Activated naive CD4-positive, alpha-beta T cell treated with anti-CD3 and anti-CD28 coated beads, Interleukin-2, amount 50 U/mL, for 72 hours (primary cell): ENCODE measurements at places on chromosomes 6 and 20. TPM values are rescaled to one million over a fixed set of nuclear protein-coding genes. Genes with fewer than 3 reads are reported as not detected.
A peak's percentile ranks its signal among the peaks of the same experiment; 100 is the strongest.

DNA sequence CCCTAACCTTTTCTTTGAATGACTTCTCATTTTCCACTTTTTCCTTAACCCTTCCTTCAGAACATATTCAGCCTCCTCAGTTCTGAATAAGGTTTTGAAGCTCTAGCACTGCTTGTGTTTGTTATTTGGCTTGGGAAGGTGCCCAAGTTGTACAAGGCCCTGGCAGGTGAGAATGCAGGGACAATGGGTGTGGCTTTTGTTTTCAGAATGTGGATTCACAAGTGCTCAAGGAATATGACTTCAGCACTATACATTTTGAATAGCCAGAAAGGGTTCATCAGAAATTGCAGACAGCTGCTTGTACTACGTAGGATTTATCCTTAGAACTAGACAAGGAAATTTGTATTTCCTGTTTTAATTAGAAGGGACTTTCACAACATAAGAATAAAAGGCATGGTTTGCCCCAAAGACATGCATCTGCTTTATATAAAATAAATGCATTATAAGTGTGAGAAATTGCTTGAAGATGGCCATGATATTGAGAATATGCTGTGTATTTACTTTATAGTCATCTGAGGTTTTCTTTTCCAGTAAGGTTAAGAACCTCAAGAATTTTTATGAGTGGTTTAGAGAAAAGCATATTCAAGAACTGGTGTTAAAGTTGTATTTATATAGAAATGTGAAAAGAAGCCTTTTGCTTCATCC is 29.3 kb upstream of the PRDM1 start:
- DNase-seq: no peak

The ARFGEF3 gene
- total RNA-seq: 9.5 TPM

DNA sequence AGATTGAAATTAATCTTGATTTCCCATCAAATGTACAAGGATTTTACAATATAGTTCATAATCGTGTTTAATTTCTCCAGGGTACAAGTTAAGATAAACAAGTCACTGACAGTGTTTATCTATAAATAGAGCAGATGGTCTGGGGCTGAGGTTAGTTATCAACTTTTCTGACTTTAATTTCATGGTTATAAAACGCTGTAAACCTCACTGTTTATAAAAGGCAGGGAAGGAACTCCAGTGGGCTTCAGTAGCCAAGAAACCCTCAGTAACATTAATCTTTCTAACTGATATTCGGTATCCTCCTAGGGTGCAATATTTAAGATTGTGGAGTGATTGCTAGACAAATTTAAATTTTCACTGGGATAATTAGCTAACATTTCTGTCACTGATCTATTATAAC is 68.6 kb downstream of the GFRAL start:
- DNase-seq: no peak

GRCh38 chr20:39359981-39360620 is 398.0 kb downstream of the DHX35 start:
- no peak for DNase-seq

GRCh38 chr6:162360901-162361567 is 366.5 kb downstream of the PRKN start:
- no peak for DNase-seq

The HM13 gene
- total RNA-seq: 124 TPM

DNA sequence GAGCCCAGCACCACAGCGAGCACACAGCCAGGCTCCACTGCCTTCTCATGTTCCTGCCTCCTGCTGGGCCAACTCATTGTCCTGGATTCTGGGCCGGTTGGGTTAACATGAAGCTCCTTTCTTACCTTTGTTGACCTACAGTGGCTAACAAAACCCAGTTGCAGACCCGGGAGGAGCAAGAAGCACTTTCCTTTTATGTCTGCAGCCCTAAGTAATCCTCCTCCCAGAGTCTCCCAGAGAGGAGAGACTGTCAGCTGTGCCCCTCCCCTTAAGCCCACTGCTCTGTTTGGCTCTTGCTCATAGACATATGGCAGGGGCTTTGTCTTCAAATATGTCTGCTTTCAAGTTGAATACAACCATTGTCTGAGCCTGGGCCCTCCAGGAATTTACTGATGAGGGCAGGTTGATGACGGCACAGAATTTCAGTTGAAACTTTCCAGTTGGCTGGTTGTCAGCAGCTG is 55.2 kb downstream of the PSMB1 start:
- DNase-seq: no peak

The IRAK1BP1 gene
- total RNA-seq: 2.3 TPM

- DNase-seq: no peak
These were observed 49.2 kb downstream of the FRK start for GRCh38 chr6:116011520-116011919.

DNA sequence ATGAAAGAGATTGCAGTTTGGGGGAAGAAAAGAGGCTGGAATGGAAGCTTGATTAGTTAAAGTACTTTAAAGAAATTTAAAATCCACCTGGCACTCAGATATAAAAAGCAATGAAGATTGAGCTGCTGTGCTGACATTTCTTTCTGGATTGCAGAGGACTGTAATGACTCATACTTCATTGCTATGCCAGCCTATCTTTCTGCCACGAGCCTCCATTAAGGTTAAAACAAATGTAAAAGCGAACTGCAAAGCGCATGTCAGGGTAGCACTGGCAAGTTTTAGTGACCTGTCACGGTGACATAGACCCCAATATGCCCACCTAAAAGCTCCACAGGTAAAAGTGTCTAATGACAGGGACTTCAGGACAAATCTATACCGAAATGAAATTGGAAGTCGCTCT is 449.6 kb downstream of the C6orf118 start:
- no peak for DNase-seq

GRCh38 chr20:60962367-60963045 is 289.6 kb upstream of the CDH4 start:
- DNase-seq: no peak

DNA sequence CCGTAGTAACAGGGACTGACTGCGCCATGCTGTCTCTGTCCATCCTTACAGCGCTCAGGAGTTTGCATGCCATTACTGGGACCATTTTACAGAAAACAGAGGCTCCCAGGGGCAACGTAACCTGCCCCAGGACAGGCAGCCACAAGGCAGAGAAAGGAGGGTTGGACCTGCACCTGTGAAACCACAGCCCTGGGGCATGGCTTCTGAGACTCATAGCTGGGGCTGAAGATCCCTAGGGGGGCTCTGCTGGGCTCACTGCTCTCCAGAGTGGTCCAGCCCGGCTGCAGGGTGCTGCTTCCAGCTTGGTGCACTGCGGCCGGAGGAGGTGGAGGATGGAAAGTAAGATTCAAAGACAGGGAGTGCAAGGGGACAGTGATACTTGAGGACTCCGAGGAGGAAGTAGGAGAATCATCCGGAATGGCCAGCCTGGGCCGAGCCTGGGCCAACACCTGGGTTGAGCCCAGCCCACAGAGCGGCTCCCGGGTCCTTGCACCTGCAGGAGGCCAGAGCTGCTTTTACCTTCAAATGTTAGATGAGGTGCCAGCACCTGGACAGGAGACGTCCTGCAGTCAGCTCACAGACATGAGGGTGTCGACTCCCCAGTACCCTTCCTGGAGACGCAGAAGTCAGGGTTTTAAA is 183.2 kb downstream of the CDH4 start:
- no peak for DNase-seq

DNA sequence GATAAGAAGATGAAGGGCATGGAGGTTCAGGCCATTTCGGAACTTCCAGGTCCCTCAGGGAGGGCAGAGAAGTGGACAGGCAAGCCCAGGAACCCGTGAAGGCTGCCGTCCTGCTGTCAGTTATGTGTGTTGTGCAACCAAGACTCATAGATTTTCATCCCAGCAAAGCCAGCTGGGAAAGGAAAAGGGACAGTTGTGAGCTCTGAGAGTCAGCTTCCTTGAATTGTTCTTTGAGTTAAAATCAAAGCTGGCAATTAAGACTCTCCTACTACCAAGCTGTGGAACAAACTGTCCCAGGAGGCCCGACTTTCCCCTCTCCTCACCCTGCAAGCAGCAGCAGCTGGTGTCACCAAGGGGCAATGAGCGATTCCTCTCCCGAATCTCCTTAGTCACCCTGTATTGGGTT is 46.3 kb upstream of the IYD start:
- DNase-seq: no peak

The COL11A2 gene
- total RNA-seq: 4.6 TPM

DNA sequence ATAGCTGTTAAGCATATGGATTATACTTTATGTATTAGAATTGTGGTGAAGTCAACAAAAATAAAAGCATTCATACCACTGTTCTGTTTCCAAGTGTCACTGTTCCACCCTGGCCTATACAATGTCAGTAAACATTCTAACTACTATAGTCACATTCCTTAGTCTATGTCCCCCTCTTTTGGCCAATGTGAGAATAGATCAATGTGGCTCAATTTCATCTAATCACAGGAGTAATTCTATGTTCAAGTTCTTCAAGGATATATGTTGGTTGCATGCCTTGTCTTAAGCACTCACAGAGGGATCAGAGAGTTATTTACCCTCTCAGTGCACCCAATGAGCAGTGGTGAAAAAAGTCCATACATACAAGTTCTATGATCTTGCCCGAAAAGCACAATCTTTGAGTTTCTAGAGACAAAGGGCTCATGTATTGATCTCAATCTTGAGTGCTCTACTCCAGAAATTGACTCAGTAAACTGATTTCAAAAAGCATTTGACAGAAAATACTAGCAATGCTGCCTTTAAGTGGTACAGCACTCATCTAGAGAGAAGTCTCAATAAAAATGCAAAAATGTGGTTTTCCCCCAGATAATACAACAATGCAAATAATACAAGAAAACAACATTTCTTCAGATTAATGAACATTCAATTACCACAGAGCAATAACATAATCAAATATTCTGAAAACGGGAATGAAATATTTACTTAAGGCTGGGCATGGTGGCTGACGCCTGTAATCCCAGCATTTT is 16.5 kb downstream of the SMLR1 start:
- no peak for DNase-seq

GRCh38 chr6:9540534-9541126 is 874.2 kb downstream of the TFAP2A start:
- no peak for DNase-seq

DNA sequence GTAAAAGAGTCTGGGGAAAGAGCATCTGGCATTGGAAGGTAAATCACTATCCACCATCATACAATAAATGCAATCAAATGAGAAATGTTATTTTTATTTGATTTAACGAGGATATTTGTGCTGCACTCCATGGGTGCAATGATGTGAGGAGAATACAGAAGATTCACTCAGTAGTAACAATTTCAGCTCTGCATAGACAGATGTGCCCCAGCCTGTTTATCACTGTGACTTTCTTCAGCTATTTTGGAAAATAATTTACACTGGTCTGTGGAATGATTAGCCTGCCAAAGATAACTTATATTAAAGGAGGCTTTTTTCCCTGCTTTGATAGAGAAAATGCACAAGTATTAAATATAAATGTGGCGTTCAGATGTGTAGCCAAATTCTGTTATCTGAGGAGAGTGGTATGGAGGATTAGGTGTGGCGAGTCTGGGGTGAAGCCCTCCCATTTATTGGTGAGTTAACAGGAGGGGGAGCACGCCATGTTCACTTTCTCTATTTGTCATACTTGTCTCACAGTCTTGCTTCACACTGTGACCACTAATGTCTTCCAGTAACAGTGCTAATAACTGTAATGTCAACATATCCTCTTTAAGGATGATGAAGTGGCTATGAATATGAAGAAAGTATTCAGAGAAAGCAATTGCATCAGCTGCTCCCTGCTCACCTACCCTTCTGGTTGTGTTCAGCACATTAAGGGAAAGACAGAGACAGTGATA is 645.6 kb downstream of the MMUT start:
- DNase-seq: no peak

The NNAT gene
- 2.1 TPM for total RNA-seq

The JPH2 gene
- not detected for total RNA-seq

DNA sequence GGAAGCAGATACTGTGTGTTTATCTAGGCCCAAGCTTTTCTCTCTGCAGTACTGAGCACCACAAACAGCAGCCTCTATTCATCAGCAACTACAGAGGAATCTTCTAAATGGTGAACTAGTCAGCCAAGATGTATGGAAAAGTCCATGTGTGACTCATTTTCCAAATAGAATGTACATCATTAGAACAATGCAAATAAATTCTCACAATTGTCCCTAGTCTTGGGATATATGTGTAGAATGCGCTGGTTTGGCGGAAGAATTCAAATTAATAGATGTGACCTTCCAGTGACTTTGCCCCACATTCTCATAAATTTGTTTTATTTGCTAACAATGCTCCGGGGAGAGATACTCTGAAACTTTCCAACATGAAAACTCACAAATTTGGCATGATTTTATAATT is 436.2 kb downstream of the CBLN4 start:
- DNase-seq: no peak

The PROKR2 gene
- total RNA-seq: not detected

The TOX2 gene
- 3.6 TPM for total RNA-seq

The DYNLT1 gene
- total RNA-seq: 91.0 TPM

- DNase-seq: no peak
These were observed 95.8 kb downstream of the ERMARD start for GRCh38 chr6:169847141-169847674.

The MDC1 gene
- 84.2 TPM for total RNA-seq

DNA sequence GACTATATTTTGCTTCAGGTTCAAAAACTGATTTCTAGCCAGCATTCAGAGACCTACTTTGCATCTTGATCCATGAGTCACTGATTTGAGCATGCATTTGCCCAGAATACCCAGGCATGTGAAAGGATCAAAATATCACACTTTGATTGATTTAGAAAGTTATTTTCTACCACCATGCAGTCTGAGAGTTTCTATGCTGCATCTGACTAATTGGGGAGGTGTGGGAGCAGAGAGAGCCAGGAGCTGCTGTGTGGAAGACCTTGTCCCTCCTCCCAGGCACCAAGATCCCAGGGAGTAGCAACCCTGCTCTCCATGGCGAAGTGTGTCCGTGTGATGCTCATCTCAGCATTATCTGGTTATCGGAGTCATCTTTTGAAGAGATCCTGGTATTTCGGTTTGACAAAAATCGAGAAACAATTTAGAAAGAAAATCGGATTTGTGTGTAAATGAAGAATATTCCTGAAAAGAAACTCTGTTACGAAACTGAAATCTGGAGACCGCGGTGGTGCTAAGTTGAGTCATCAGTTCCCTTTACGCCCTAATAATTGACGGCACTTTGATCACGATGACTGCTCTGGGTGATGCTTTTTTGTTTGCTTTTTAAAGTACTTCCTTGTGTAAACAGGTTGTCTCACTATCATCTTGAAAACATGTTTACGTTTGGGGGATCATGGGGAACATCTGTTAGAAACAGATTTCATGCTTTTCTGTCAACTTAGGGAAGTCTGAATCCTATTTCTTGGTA is 193.4 kb downstream of the BACH2 start:
- peak; percentile 44 for DNase-seq
